Activated effector memory CD4-positive, alpha-beta T cell treated with anti-CD3 and anti-CD28 coated beads, Interleukin-2, amount 50 U/mL, for 16 hours (primary cell): ENCODE measurements at places on chromosomes 7 and 10.

DNA sequence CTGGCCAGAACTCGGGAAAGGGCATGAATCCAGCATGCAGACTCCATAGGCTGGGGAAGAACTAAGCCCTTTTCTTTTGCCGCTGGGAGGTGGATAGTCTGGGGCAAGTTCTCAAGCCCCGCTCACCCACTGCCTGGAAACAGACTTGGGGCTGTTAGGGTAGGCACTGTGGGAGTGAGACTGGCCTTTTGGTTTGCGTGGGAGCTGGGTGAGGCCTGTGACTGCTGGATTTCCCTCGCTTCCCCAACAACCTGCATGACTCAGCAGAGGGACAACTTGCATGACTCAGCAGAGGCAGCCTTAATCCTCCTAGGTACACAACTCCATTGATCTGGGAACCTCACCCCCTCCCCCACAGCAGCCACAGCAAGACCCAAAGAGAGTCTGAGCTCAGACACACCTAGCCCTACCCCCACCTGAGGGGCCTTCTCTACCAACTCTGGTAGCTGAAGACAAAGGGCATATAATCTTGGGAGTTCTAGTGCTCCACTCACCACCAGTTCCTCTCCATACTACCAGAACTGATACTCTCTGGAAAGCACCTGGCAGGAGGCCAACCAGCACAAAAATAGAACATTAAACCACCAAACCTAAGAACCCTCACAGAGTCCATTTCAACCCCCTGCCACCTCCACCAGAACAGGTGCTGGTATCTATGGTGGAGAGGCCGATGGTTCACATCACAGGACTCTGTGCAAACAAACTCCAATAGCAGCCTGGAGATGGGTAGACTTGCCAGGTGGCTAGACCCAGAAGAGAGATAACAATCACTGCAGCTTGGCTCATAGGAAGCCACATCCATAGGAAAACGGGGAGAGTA lies 81.4 kb upstream of the LAMB4 start:
- no peak for DNase-seq

GRCh38 chr7:141128506-141128905 lies 54.6 kb downstream of the TMEM178B start:
- DNase-seq, result no peak

DNA sequence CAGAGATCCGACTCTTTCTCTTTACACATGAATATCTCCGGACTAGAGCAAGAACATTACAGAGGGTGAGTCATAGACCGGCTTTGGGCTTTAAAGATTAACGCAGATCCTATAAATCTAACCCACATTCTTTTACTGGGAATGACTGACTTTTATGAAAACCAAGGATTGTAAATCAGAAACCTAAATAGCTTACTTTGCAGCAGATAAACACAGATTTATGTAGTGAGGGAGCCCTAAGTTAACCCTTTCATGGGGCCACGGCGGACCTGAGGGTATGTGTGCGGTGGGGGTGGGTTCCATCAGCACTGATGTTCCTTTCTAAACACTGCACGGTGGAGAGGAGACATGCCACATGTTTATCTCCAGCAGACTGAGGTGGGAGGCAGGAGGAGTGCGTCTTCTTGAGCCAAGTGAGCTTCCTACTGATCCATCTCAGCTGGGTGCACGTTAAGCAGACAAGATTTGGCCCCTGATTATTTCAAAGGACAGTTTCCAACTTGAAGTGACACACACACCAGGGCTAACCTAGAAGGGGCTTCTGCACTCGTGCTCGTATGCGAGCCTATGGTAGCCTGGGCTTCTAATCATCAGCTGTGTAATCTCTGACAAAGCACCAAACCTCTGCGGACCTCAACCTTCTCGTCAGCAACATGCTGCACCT lies 127.6 kb downstream of the WDR11 start:
- DNase-seq, result no peak

DNA sequence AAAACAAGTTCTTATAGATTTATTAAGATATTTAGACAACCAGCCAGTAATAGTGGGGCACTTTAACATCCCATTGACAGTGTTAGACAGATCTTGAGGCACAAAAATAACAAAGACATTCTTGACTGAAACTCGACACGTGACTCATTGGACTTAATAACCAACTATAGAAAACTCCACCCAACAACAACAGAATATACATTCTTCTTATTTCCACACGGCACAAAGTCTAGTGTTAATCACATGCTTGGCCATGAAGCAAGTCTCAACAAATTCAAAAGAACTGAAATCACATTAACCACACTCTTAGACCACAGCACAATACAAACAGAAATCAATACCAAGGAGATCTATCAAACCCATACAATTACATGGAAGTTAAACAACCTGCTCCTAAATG lies 138.1 kb downstream of the ARL5B start:
- no peak for DNase-seq

DNA sequence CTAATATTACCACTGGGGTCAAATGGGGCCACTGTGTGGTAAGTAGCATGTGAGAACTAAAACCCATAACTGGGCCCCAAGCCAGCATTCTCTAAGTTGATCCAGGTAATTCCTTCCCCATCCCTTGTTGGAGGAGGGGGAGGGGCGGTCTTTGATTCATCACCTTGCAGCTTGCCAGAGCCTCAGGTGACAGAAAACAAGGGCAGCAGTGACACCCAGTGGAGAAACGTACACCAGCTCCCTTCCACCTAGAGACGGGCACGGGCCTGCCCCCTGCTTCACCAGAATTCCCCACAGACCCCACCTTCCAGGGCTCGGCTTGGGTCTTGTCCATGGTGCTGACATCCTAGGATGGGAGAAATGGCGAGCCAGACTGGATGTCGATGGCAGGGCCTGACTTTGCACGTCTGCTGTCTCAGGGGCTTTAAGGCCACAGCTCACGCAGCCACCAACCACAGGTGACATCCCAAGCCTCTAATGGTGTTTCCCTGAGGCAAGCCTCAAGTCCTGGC lies 102.0 kb downstream of the STRA8 start:
- peak; percentile 66 for DNase-seq

DNA sequence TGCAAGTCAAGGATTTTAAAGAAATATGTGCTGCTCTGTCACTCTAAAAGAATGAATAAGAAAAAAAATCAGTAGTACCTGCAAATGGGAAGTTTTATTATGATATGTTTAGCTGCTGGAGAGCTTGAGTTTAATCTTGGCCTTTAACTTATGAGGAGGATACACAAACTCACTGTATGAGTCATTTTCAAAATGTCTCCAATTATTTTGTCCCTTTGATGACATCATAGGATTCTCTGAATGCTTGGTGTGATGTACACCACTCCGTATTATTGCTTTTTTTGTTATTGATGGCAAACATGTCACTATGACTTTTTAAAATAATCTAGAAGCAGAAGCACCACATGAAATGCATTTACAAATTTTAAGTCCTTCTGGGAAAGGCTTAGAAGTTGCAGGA lies 125.8 kb downstream of the RALA start:
- DNase-seq, result no peak

DNA sequence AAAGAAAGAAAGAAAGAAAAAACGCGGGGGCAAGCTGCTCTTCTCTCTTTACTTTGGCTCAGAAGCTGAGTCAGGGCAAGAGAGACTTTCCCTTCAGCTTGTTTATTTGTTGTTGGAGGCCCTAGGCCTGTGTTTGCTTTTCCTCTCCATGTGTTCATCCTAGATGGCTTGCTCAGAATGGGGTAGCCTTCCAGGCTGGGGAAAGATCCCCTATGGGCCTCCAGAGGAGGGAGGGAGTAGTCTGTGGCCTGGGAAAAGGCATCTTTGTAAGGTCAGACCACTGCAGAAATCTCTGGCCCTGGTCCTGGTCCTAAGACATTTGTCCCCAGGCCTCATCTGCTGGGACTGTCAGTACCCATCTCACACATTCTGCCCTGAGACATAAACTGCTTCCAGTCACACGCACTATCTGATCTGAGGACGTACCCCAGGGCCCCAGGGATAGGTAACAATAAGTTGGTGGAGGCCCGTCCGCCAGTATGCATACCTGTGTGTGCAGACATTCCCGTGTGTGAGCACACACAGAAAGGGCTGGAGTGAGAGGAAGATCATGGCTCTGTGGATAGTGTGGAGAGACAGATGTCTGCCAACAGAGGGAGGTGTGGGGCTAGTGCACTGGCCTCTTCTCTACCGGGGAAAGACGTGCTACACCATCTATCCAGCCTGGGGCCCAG lies 4.9 kb upstream of the SCD start:
- DNase-seq, result peak; percentile 68

- DNase-seq, result peak; percentile 88
Observed at GRCh38 chr10:61903221-61903927, 1.9 kb downstream of the ARID5B start.

DNA sequence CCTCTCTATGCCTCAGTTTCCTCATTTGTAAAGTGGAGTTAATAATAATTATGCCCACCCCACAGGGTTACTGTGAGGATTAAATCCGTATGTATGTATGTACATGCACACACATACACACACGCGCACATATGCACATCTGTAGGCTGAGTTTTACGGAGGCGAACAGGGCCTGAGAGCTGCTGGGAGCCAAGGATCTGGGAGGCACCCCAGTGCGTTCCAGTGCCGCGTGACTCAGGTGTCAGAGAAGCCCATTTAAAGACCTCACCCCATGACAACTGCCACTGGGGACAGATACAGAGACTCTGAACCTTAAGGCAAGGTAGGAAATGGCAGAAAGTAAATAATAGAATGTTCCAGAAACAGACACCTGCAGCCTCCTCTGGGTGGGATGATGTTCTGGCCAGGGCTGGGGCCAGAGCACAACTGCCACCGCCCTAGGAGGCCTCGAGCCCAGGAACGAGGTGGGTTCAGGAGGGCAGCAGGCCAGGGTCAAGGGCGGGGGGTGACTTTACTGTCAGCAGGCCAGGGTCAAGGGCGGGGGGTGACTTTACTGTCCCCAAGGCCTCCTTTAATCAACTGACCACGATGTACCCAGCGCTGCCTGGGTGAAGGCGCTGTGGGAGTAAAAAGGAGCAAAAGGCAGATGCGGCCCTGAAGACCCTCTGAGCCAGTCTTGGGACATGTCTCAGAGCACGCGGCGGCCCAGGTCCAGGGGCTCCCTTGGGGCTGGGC lies 54.9 kb downstream of the PRKAG2 start:
- no peak for DNase-seq

DNA sequence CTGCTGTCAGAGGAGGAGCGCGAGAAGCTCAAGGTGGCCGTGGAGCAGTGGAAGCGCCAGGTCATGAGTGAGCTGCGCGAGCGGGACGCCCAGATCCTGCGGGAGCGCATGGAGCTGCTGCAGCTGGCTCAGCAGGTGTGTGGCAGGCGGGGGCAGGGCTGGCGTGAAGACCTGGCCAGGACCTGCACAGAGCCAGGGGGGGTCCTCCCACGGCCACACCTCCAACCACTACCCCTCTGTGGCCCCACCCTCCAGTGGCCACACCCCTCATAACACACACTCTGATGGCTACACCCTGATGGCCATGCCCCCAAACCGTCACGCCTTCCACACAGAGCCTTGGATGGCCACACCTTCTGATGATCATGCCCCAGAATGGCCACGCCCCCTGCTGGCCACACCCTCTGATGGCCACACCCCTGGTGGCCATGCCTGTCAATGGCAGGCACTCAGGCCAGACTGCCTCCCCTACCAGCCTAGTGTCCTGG lies 23.4 kb upstream of the DPYSL4 start:
- DNase-seq, result peak; percentile 79

- no peak for DNase-seq
Observed at GRCh38 chr7:41182782-41183181, 520.1 kb downstream of the INHBA start.

DNA sequence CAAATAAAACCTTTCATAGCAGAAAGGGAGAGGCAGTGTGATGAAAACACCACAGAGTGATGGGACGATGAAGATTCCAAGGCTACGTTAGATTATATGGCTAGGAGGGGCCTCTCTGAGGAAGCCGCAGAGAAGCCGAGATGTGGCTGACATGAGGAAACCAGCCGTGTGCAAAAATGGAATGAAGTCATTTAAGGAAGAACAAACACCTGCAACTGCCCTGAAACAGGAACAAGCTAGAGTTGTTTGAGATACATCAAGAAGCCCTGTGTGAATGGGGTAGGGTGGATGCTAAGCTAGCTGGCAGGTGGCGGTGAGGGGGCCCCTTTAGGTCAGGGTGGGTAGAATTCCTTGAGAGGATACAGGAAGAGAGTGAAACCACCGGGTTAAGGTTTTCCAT lies 129.5 kb downstream of the KLF6 start:
- DNase-seq, result no peak

GRCh38 chr7:30931161-30931928 lies 19.7 kb downstream of the AQP1 start:
- peak; percentile 33 for DNase-seq

DNA sequence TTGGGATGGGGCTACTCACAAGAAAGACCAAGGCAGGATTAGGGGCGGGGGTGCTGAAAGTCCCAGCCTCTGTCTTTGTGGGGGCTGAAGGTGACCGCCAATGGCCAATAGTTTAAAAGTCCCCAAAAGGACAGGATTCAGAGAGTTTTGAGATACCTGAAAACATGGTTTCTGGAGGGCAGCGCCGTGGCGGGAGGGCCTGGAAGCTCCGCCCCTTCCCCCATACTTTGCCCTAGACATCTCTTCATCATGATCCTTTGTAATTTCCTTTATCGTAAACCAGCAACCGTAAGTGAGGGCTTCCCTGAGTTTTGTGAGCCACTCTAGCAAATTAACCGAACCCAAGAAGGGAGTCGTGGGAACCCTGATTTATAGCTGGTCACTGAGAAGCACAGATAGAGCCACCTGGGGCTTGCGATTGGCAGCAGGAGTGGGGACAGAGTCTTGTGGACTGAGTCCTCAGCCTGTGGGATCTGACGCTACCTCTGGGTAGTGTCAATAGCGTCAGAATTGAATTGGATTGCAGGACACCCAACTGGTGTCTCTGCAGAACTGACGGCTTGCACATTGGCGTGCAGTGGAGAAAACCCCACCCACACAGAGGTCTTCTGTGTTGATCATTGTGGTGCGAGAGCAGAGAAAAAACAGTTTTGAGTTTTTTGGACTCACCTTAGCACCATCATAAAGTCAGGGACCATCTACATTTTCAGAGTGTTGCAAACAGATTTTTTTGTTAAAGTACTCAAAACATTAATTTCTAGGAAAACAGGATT lies 169.3 kb downstream of the USP6NL start:
- DNase-seq, result no peak

DNA sequence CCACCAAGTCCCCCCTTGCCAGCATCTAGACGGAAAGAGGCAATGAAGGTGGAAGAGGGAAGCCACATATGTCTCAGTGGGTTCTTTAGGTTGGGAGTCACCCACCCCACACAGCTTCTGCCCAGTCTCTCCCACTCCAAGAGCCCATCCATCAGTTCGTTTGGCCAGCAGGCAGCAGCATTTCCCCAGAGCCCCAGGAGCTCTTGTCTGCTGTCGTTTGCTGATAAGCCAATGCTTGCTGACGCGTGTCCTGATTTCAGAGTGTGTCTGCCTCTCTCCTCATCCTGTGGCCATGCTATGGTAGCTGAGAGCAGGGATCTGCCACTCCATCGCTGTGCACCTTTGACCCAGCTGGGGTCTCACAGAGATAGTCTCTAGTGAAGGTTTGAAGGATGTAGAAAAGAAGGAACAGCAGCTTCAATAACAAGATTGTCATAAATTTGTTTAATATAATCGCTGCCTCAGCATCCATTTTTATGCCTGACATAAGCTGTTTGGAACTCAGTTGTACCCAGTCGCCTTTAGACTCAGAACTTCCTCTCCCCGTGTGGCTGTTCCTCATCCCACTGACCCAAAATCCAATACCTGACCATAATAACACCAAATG lies 39.4 kb upstream of the GDF10 start:
- DNase-seq, result no peak

- DNase-seq, result peak; percentile 86
Observed at GRCh38 chr10:73744664-73744975, 448 bp downstream of the SEC24C start.
